ENCODE measurements at places on chromosomes 16 and 17.

GRCh38 chr17:79769570-79770506, 8.1 kb upstream of the CBX2 start:
- H3K4me3 ChIP-seq, result no peak overlapping the region
- H3K27me3 ChIP-seq, result peaks cover 27% of the 10 kb centered on the region
- no peaks in the 10 kb centered on the region for H3K4me1 ChIP-seq

DNA sequence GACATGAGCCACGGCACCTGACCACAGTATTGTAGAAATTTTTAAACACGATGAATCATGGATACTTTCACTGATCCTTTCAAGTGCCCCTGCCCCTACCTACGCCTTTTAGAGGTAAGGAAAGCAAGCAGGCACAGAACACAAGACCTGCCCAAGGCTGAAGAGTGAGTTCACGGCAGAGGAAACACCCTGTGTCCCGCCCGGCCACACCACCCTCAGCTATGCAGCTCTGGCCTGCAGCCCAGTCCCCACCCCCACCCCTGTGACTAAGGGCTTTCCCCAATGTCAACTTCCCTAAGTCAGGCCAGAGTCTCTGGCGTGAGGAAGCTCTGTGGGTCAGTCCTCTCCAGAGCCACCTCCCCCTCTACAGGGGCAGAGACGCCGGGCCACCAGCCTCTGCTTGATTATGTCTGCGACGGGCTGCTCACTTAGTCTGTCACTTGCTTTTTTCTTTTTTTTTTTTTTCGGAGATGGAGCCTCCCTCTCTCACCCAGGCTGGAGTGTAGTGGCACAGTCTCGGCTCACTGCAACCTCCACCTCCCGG, 8.4 kb downstream of the SLC16A5 start:
- H3K4me1 ChIP-seq, result no peaks in the 10 kb centered on the region
- DNase-seq, result no peak
- H3K27ac ChIP-seq, result no peak overlapping the region
- no peaks in the 10 kb centered on the region for H3K36me3 ChIP-seq
- no peaks in the 10 kb centered on the region for H3K27me3 ChIP-seq

- DNase-seq, result peak; percentile 53
- H3K4me1 ChIP-seq, result peaks cover 24% of the 10 kb centered on the region
- H3K36me3 ChIP-seq, result no peaks in the 10 kb centered on the region
- peaks cover 2% of the 10 kb centered on the region for H3K27me3 ChIP-seq
- H3K4me3 ChIP-seq, result peak overlapping the region; percentile 11
- peak overlapping the region; percentile 5 for H3K27ac ChIP-seq
Measured at GRCh38 chr17:65750631-65751115, 189.2 kb upstream of the AXIN2 start.

- peaks cover 11% of the 10 kb centered on the region for H3K27me3 ChIP-seq
- H3K27ac ChIP-seq, result no peak overlapping the region
- no peaks in the 10 kb centered on the region for H3K36me3 ChIP-seq
- no peak overlapping the region for H3K4me3 ChIP-seq
- H3K4me1 ChIP-seq, result no peaks in the 10 kb centered on the region
Measured at GRCh38 chr16:54180421-54181359, 105.9 kb downstream of the IRX3 start.

GRCh38 chr17:70519300-70519699, 350.0 kb downstream of the KCNJ2 start:
- no peak overlapping the region for H3K4me3 ChIP-seq
- no peak for DNase-seq

- peaks cover 7% of the 10 kb centered on the region for H3K27me3 ChIP-seq
- H3K4me1 ChIP-seq, result peaks cover 20% of the 10 kb centered on the region
- no peak overlapping the region for H3K4me3 ChIP-seq
- no peaks in the 10 kb centered on the region for H3K36me3 ChIP-seq
Measured at GRCh38 chr17:31561469-31562375, 170.2 kb downstream of the RAB11FIP4 start.

- peaks cover 16% of the 10 kb centered on the region for H3K27me3 ChIP-seq
- H3K4me3 ChIP-seq, result no peak overlapping the region
- H3K27ac ChIP-seq, result no peak overlapping the region
Measured at GRCh38 chr16:81292936-81293335, 21.8 kb upstream of the GAN start.

DNA sequence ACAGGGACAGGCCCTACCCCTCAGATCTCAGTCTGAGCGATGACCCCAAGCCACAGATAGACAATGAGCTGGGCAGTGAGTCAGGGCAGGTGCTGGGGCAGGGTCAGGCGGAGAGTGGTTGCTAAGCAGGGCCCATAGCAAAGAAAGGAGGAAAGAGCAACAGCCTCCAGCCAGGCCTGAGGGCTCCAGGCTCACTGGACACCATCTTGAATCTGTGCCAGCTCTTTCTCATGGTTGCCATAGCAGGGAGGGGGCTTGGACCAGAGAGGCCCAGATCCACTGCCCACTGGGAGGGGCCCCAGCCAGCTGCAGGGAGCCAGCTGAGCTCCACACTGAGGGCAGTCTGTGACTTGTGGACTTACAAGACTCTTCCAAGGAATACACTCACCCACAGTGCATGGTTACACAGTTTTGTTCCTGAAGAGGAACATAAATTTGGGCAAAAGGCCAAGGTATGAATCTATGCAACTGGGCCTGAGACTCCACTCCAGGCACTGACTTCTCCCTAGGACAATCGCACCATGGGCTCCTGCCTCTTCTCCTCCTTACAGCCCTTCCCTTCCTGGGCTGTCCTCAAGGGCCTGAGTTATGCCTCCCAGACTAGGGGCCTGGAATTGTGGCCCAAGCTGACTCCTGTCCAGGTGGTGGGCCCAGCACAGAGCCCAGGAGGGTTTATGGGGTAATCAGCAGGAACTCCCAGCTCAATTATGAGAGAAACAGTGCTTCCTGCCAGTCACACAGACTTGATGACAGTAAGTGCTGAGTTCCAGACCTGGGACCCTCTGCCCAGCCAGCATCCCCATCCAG, 59.9 kb downstream of the BEAN1 start:
- no peaks in the 10 kb centered on the region for H3K36me3 ChIP-seq
- peaks cover 15% of the 10 kb centered on the region for H3K4me1 ChIP-seq

DNA sequence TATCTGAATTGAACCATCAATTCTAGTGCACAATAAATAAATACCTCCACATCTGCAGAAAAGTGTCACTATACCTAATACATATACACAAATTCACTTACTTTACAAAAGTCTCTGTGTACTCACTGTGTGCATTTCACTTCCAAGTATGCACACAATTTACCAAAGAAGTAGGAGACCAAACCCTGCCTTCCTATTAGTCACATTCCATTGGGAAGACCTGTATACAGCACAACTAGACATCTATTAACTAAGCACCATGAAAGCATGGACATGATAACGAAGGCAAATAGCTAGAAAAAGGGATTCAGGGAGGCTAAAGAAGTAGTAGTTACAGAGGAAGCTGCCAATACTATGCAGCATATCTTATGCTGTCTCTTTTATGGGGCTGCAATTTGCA, 139.5 kb downstream of the SNX11 start:
- no peak for DNase-seq
- H3K27ac ChIP-seq, result no peak overlapping the region
- H3K36me3 ChIP-seq, result no peaks in the 10 kb centered on the region
- H3K4me3 ChIP-seq, result no peak overlapping the region
- H3K27me3 ChIP-seq, result no peaks in the 10 kb centered on the region

GRCh38 chr17:27654654-27655524, 23.9 kb downstream of the LGALS9 start:
- H3K4me1 ChIP-seq, result peaks cover 4% of the 10 kb centered on the region
- H3K36me3 ChIP-seq, result no peaks in the 10 kb centered on the region
- H3K4me3 ChIP-seq, result no peak overlapping the region
- DNase-seq, result peak; percentile 83
- no peak overlapping the region for H3K27ac ChIP-seq

DNA sequence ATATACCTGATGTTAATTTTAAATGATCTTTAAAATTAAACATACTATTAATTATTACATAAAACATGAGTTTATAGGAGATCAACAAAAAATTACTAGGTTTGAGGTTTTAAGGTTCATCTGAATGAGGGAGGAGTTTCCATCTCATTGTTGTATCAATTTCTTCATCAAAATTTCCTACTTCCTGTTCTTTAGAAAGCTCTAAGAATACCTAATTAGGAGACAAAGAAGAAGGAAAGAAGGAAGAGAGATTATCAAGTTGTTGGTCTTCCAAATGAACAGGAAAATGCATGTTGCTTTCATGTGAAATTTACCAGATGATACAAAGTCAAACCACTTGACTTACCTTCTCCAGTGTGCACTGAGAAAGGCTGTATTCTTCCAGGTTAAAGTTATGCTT, 18.1 kb upstream of the ABCA9 start:
- H3K4me1 ChIP-seq, result no peaks in the 10 kb centered on the region
- H3K36me3 ChIP-seq, result peaks cover 2% of the 10 kb centered on the region
- H3K4me3 ChIP-seq, result no peak overlapping the region
- no peaks in the 10 kb centered on the region for H3K27me3 ChIP-seq

- no peaks in the 10 kb centered on the region for H3K27me3 ChIP-seq
- H3K4me3 ChIP-seq, result peak overlapping the region; percentile 57
- peak overlapping the region; percentile 65 for H3K27ac ChIP-seq
- H3K4me1 ChIP-seq, result peaks cover 46% of the 10 kb centered on the region
- H3K36me3 ChIP-seq, result peaks cover 2% of the 10 kb centered on the region
Measured at GRCh38 chr16:30896889-30897733, 697 bp downstream of the CTF1 start.

GRCh38 chr16:23566724-23567123, 9.2 kb downstream of the UBFD1 start:
- no peak overlapping the region for H3K4me3 ChIP-seq
- no peak overlapping the region for H3K27ac ChIP-seq
- peaks cover 2% of the 10 kb centered on the region for H3K4me1 ChIP-seq
- H3K36me3 ChIP-seq, result peaks cover 53% of the 10 kb centered on the region
- no peaks in the 10 kb centered on the region for H3K27me3 ChIP-seq

GRCh38 chr17:77148940-77149510, 8.3 kb downstream of the SEC14L1 start:
- DNase-seq, result no peak
- no peak overlapping the region for H3K27ac ChIP-seq
- no peaks in the 10 kb centered on the region for H3K27me3 ChIP-seq
- no peak overlapping the region for H3K4me3 ChIP-seq

GRCh38 chr16:18800293-18800692, 1.1 kb downstream of the ARL6IP1 start:
- peaks cover 34% of the 10 kb centered on the region for H3K36me3 ChIP-seq
- peaks cover 53% of the 10 kb centered on the region for H3K4me1 ChIP-seq
- H3K4me3 ChIP-seq, result peak overlapping the region; percentile 98

GRCh38 chr17:77802811-77803220, 155.7 kb upstream of the TNRC6C start:
- no peak overlapping the region for H3K27ac ChIP-seq
- no peak for DNase-seq
- no peaks in the 10 kb centered on the region for H3K36me3 ChIP-seq
- H3K4me3 ChIP-seq, result no peak overlapping the region
- H3K4me1 ChIP-seq, result no peaks in the 10 kb centered on the region

DNA sequence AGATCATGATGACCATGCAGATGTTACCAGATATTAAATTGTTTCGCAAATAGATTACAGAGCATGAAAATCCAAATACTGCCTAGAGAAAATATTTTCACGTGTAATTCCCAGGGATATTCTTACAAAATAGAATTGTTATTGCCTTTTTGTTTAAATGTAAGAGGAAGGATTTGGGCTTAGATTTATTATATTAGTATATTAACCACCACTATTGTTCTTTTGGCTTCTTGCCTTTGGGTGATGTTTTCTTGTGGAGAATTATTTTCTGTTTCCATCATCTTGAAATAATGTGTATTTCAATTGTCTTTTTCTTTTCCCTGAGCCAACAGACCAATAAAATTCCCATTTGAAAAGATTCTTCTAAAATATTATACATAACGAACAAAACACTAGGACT, 109.7 kb upstream of the NUDT7 start:
- no peak overlapping the region for H3K27ac ChIP-seq
- H3K4me3 ChIP-seq, result no peak overlapping the region
- no peaks in the 10 kb centered on the region for H3K36me3 ChIP-seq
- peaks cover 12% of the 10 kb centered on the region for H3K27me3 ChIP-seq

- H3K27me3 ChIP-seq, result peaks cover 1% of the 10 kb centered on the region
- no peaks in the 10 kb centered on the region for H3K4me1 ChIP-seq
- H3K4me3 ChIP-seq, result no peak overlapping the region
- H3K36me3 ChIP-seq, result no peaks in the 10 kb centered on the region
Measured at GRCh38 chr16:56042416-56042815, 148.9 kb upstream of the GNAO1 start.

GRCh38 chr17:82793974-82794630, 42.2 kb downstream of the TBCD start:
- H3K4me3 ChIP-seq, result no peak overlapping the region
- no peaks in the 10 kb centered on the region for H3K27me3 ChIP-seq
- H3K27ac ChIP-seq, result no peak overlapping the region
- no peaks in the 10 kb centered on the region for H3K4me1 ChIP-seq

GRCh38 chr17:83055911-83056582, 23.4 kb upstream of the METRNL start:
- no peaks in the 10 kb centered on the region for H3K36me3 ChIP-seq
- no peak overlapping the region for H3K4me3 ChIP-seq
- no peaks in the 10 kb centered on the region for H3K27me3 ChIP-seq
- no peak overlapping the region for H3K27ac ChIP-seq
- peaks cover 8% of the 10 kb centered on the region for H3K4me1 ChIP-seq

- H3K4me1 ChIP-seq, result no peaks in the 10 kb centered on the region
- H3K27ac ChIP-seq, result no peak overlapping the region
- H3K36me3 ChIP-seq, result no peaks in the 10 kb centered on the region
- no peaks in the 10 kb centered on the region for H3K27me3 ChIP-seq
- DNase-seq, result no peak
- no peak overlapping the region for H3K4me3 ChIP-seq
Measured at GRCh38 chr17:11641521-11642275, 43.4 kb downstream of the DNAH9 start.

DNA sequence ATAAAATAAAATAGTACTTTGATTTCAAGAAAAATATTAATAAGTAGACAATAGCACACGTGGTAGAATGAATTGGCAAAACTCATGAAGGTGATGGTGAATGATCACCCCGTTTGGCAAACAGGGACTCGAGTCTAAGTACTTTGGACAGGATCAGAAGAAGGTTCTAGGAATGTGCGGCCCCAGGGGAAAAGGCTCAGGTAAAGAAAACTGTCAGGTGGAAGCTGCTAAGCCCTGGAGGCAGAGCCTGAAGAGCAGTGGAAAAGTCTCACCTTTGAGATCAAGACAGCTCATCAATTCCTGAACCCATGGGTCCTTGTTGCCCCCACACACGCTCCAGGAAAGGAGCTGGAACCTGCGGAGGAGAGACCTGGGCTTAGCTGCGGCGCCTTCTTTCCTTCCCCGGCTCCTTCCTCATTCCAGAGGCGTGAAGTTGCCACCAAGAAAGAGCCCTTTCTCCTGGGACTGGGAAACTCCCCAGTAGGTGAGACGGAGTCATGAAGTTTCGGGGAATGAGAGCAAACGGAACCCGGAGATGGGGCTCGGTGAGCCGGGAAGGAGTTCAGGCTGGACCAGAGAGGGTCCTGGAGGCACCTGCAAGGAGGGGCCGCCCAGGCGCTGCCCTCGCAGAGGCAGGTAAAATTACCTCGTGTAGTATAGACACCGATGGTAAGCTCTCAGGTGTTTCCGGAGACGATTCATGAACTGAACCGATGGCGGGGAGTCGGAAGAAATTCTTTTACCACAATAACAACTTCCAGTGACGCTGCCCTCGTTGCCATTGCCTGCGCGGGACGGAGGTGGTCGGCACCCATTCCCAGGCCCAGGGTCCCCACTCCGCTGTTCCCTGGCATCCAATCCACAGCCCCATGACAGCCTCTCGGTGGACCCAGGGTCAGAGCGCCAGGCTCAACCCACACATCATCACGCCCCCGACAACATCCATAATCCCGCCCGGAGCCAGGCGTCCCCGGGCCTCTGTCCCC, 1.2 kb upstream of the ZMYND15 start:
- H3K27me3 ChIP-seq, result peaks cover 6% of the 10 kb centered on the region
- H3K36me3 ChIP-seq, result no peaks in the 10 kb centered on the region
- peak overlapping the region; percentile 76 for H3K4me3 ChIP-seq
- DNase-seq, result no peak
- H3K4me1 ChIP-seq, result peaks cover 21% of the 10 kb centered on the region

GRCh38 chr16:81273223-81273950, 34.9 kb downstream of the BCO1 start:
- H3K36me3 ChIP-seq, result no peaks in the 10 kb centered on the region
- no peaks in the 10 kb centered on the region for H3K4me1 ChIP-seq
- no peak overlapping the region for H3K4me3 ChIP-seq
- no peak for DNase-seq

Data from activated CD4-positive, alpha-beta memory T cell treated with anti-CD3 and anti-CD28 coated beads for 36 hours (primary cell).